Calu3 (cell line): ENCODE measurements at places on chromosomes 5 and 9.
A peak's percentile ranks its signal among the peaks of the same experiment; 100 is the strongest.

GRCh38 chr5:142320430-142320738 is 4.4 kb downstream of the SPRY4 start:
- no peak for DNase-seq

DNA sequence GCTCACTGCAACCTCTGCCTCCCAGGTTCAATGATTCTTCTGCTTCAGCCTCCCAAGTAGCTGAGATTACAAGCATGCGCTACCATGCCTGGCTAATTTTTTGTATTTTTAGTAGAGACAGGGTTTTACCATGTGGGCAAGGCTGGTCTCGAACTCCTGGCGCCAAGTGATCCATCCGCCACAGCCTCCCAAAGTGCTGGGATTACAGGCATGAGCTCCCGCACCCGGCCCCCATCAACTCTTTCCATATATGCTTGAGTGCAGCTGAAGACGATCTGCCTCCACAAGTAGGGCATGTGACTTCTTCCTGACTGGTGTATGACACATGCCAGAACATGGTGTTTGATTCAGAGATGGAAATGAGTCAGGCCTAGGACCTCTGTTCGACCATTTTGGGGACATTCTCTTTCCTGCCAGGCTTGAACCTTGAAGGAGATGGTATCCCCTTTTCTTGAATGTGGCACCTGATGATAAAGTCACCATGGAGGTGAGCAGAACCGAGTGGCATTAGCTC is 7.5 kb upstream of the CNOT6 start:
- DNase-seq = no peak

- DNase-seq = no peak
Measured at GRCh38 chr9:14532456-14533115, 160.6 kb downstream of the ZDHHC21 start.

GRCh38 chr9:137064027-137064879 is 6.1 kb downstream of the SAPCD2 start:
- DNase-seq = peak; percentile 68
